CD4-positive, CD25-positive, alpha-beta regulatory T cell (primary cell): ENCODE measurements at places on chromosomes 12 and 14. TPM values are rescaled to one million over a fixed set of nuclear protein-coding genes. Genes with fewer than 3 reads are reported as not detected.

MMP17 gene
- not detected for total RNA-seq

DNA sequence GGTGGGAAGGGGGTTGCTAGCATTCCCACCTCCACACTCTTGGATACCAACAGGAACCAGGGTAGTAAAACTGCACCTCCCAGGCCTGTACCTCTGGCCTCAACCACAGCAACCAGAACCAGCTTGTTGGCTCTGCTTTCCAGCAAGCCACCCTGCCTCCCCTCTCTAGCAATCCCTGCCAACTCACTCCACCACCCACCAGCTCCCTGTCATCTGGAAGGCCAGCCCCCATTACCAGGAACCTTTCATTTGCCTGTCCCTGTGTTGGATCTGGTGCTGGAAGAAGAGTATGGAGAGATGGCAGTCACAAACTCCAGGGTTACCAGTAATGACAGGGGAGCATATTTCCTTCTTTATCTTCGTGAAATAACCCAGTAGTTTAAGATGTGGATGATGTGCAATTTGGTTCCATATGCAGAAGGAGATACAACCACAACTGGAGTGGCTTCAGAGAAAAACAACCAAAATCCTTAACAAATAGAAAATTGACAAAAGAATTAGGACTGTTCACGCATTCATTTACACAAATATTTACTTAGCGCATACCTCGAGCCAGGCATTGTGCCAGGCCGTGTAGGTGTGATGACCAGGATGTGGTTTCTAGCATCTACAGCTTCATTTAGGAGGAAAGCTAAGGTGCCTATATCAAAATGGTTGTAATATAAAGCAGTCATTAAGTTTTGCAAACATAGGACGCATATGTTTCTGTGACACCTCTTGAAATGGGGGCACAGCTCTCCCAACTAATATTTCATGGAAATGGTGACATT lies 3.4 kb downstream of the B4GALNT3 start:
- no peak overlapping the region for H3K27ac ChIP-seq
- no peaks in the 10 kb centered on the region for H3K36me3 ChIP-seq
- no peak for DNase-seq
- no peak overlapping the region for H3K4me3 ChIP-seq

PLBD1 gene
- not detected for total RNA-seq

LIN7A gene
- total RNA-seq: 0.25 TPM

DNA sequence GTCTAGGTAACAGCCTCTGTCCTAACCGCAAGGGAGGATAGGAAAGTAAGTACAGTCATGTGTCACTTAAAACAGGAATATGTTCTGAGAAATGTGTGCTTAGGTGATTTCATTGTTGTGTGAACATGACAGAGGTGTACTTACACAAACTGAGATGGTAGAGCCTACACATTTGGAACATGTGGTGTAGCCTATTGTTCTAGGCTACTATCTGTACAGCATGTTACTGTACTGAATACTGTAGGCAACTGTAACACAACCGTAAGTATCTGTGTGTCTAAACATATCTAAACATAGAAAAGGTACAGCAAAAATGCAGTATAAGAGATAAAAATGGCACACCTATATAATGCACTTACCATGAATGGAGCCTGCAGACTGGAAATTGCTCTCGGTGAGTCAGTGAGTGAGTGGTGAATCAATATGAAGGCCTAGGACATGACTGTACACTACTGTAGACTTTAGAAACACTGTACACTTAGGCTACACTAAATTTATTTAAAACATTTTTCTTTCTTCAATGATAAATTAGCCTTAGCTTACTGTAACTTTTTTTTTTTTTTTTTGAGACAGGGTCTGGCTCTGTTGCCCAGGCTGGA lies 13.2 kb upstream of the MDM2 start:
- H3K36me3 ChIP-seq: no peaks in the 10 kb centered on the region
- H3K27ac ChIP-seq: no peak overlapping the region
- no peaks in the 10 kb centered on the region for H3K4me1 ChIP-seq
- DNase-seq: no peak
- no peaks in the 10 kb centered on the region for H3K27me3 ChIP-seq

GRCh38 chr12:71536939-71537622 lies 97.5 kb downstream of the LGR5 start:
- DNase-seq: no peak
- H3K4me3 ChIP-seq: no peak overlapping the region
- no peak overlapping the region for H3K27ac ChIP-seq
- H3K36me3 ChIP-seq: no peaks in the 10 kb centered on the region
- no peaks in the 10 kb centered on the region for H3K27me3 ChIP-seq

LRRC10 gene
- total RNA-seq: not detected

DNA sequence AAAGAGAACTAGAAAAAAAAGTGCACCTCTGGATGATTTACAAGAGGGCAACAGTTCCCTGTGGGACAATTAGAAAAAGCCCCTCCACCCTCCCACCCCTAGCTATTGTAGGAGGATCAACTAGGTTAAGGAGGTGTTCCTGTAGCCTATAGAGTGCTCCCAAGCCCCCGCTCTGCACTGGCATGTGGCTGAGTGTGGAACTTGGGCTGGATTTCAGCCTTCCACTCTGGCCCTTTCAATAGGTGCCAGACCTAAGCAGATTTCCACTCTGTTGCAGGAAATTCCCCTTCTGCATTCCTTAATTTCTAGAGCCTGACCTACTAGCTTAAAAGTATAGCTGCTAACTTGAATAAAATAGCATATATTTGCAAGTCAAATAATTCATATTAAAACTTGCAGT lies 2.8 kb downstream of the NFATC4 start:
- no peak for DNase-seq
- no peaks in the 10 kb centered on the region for H3K36me3 ChIP-seq
- H3K27ac ChIP-seq: no peak overlapping the region
- peaks cover 33% of the 10 kb centered on the region for H3K4me1 ChIP-seq
- no peak overlapping the region for H3K4me3 ChIP-seq
- peaks cover 13% of the 10 kb centered on the region for H3K27me3 ChIP-seq

DNA sequence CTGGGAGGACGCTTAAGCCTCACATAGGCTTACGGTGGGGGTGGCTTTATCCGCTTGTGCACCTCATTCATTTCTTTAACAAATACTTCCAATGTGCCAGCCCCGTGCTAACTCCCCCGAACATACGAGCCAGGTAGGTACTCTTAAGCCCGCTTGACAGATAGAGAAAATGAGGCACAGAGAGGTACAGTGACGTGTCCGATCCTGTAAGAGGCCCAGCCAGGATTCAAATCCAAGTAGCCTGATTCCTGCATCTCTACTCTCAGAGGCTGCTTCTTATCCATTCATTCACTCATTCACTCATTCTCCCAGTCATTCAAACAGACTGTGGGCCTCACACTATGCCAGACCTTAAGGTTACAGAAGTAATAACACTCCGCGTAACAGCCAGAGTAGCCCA lies 477 bp downstream of the OAS3 start:
- peaks cover 5% of the 10 kb centered on the region for H3K36me3 ChIP-seq
- peaks cover 23% of the 10 kb centered on the region for H3K4me1 ChIP-seq
- DNase-seq: no peak
- H3K4me3 ChIP-seq: peak overlapping the region; percentile 93

CAPZA3 gene
- total RNA-seq: not detected

- no peaks in the 10 kb centered on the region for H3K4me1 ChIP-seq
- H3K36me3 ChIP-seq: no peaks in the 10 kb centered on the region
- no peak for DNase-seq
- H3K27me3 ChIP-seq: no peaks in the 10 kb centered on the region
- H3K4me3 ChIP-seq: no peak overlapping the region
Observed at GRCh38 chr12:15307079-15307478, 15.2 kb upstream of the PTPRO start.

GRCh38 chr14:70665448-70666360 lies 24.0 kb downstream of the TTC9 start:
- H3K27me3 ChIP-seq: no peaks in the 10 kb centered on the region
- DNase-seq: no peak
- H3K4me3 ChIP-seq: no peak overlapping the region
- no peak overlapping the region for H3K27ac ChIP-seq
- peaks cover 13% of the 10 kb centered on the region for H3K36me3 ChIP-seq
- peaks cover 20% of the 10 kb centered on the region for H3K4me1 ChIP-seq

BHLHE41 gene
- not detected for total RNA-seq

DNA sequence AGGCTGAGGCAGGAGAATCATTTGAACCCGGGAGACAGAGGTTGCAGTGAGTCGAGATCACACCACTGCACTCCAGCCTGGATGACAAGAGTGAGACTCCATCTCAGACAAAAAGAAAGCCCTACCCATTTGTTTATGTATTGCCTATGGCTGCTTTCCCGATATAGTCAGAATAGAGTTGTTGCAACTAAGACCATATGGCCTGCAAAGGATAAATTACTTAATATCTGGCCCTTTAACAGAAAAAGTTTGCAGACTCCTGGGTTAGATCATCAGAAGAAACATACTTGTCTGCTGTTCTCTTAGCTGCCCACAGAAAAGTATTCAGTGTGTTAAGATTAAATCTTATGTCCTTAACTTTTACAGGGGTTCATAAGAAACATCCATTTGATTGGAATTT lies 122.4 kb upstream of the VASH1 start:
- H3K27ac ChIP-seq: no peak overlapping the region
- H3K4me1 ChIP-seq: no peaks in the 10 kb centered on the region
- H3K4me3 ChIP-seq: no peak overlapping the region
- H3K27me3 ChIP-seq: no peaks in the 10 kb centered on the region
- no peaks in the 10 kb centered on the region for H3K36me3 ChIP-seq

FGD6 gene
- total RNA-seq: 0.79 TPM

SLC10A1 gene
- not detected for total RNA-seq

GRCh38 chr12:65308006-65308405 lies 29.5 kb downstream of the MSRB3 start:
- no peak overlapping the region for H3K4me3 ChIP-seq
- no peaks in the 10 kb centered on the region for H3K4me1 ChIP-seq
- no peak for DNase-seq
- H3K27ac ChIP-seq: no peak overlapping the region

DNA sequence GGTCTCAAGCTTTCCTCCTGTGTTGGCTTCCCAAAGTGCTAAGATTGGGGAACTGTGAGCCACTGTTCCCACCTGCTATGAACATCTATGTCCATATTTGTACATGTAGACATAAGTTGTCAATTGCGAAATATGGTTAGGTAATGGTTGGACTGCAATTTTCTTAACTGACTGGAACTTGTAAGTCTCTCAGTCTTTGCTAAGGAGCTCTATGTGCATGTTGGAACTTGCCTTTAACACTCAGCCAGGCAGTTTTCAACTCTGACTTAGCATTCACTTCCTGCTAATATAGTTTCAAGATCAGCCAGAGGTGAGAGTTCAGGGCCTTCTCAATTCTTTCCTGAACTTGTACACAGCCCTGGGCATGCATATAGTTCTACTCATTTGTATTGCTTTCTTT lies 44.5 kb upstream of the EEA1 start:
- H3K4me1 ChIP-seq: no peaks in the 10 kb centered on the region
- H3K36me3 ChIP-seq: no peaks in the 10 kb centered on the region
- H3K27ac ChIP-seq: no peak overlapping the region
- H3K4me3 ChIP-seq: no peak overlapping the region
- no peak for DNase-seq

- no peaks in the 10 kb centered on the region for H3K36me3 ChIP-seq
- no peaks in the 10 kb centered on the region for H3K27me3 ChIP-seq
- no peaks in the 10 kb centered on the region for H3K4me1 ChIP-seq
- no peak for DNase-seq
- no peak overlapping the region for H3K4me3 ChIP-seq
- H3K27ac ChIP-seq: no peak overlapping the region
Observed at GRCh38 chr12:16389594-16389993, 42.1 kb downstream of the MGST1 start.

FAM161B gene
- total RNA-seq: 4.6 TPM

DNA sequence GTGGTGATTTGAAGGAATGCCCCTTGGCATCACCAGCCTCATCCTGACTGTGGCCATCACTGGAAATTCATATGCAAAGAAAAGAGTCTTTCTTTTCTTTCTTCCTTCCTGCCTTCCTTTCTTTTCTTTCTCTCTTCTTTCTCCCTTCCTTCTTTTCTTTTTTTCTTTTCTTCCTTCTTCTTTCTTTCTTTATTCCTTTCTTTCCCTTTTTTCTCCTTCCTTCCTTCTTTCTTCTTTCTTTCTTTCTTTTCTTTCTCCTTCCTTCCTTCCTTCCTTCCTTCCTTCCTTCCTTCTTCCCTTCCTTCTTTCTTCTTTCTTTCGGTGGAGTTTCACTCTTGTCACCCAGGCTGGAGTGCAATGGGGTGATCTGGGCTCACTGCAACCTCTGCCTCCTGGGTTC lies 58.0 kb upstream of the TMEM132D start:
- no peak overlapping the region for H3K4me3 ChIP-seq
- no peaks in the 10 kb centered on the region for H3K4me1 ChIP-seq
- DNase-seq: no peak
- no peaks in the 10 kb centered on the region for H3K36me3 ChIP-seq

DNA sequence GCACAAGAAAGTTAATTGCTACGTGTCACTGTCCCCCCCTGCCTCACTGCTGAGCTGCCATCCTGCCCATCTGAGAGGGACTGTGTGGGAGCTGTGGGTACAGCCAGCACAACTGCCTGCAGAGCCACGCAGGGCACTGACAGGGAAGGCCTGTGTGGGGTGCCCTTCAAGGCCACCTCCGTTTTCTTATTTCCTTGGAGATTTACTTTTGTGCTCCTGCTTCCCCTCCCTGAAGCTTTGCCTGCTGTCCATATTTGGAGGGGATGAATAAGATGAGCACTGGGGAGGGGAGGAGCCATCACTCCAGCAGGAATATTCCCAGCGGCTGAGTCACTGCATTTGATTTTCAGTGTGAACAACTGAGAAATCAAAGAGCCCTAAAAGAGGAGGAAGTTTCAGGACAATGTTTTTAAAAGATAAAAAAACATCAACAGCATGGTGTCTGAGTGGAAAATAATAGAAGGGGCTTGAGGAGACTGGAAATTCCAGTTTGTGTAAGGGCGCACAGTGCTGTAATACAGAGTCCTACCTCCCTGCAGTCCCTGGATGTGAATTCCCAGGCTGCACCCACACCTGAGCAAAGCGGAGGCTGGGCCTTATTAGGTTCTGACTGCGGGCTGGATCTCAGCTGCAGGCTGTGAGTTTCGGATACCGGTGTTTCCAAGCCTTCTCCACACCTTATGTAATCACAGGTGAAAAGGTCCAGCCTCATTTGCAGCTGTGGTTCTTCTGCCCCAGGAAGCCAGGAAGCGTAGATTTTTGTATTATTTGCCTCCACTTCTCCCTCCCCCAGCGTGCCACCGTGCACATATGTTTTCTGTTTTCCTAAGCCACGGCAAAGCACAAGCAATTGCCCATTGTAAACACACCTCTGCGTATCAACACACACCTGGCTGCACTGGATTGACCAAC lies 192.6 kb upstream of the BCL2L14 start:
- no peak for DNase-seq
- no peak overlapping the region for H3K4me3 ChIP-seq
- no peaks in the 10 kb centered on the region for H3K27me3 ChIP-seq
- H3K4me1 ChIP-seq: no peaks in the 10 kb centered on the region
- H3K36me3 ChIP-seq: peaks cover 6% of the 10 kb centered on the region

GRCh38 chr14:82153689-82154088 lies 620.0 kb upstream of the SEL1L start:
- no peak overlapping the region for H3K27ac ChIP-seq
- H3K4me1 ChIP-seq: no peaks in the 10 kb centered on the region
- no peak for DNase-seq
